ENCODE measurements at places on chromosomes 11 and 22.

- no peak for DNase-seq
These were observed 77.9 kb downstream of the KCNQ1 start for GRCh38 chr11:2522631-2523255.

GRCh38 chr11:116272181-116272789 is 500.5 kb downstream of the BUD13 start:
- DNase-seq = no peak

- DNase-seq = no peak
These were observed 1.4 kb downstream of the PRR14L start for GRCh38 chr22:31748490-31748889.

- DNase-seq = no peak
These were observed at the start of gene MPZL2 for GRCh38 chr11:118263695-118264568. MPZL2 (minus strand) TSS chr11:118264297; CDS start chr11:118264153, 144 bp downstream.

DNA sequence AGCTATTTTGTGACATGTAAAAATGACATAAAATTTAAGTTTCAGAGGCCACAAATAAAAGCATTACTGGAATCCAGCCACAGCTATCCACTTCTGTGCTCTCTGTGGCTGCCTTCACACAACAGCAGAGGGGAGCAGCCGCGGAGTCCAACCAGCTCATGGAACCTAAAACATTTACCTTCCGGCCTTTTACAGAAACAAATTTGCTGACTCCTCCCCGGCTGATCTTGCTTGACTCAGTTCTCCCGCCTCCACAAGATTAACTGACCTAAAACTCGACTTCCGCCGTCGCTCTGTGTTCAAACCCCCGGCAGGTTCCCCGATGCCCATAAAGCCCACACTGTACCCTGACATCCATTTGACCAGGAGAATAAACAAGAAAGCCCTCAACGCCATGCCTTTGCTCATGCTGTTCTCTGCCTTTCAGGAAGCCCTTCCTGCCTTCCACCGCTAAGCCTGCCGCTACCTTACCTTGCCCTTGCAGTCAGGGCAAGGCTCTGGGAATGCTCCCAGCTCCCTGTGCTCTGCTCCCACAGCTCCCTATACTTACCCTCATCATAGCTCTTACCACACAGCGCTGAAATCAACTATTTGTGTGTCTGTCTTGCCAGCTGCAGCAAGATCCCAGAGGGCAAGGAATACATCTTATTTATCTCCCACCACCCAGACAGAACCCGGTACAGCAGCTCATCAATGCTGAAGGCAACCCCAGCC is 35.4 kb downstream of the MICAL3 start:
- DNase-seq = no peak

DNA sequence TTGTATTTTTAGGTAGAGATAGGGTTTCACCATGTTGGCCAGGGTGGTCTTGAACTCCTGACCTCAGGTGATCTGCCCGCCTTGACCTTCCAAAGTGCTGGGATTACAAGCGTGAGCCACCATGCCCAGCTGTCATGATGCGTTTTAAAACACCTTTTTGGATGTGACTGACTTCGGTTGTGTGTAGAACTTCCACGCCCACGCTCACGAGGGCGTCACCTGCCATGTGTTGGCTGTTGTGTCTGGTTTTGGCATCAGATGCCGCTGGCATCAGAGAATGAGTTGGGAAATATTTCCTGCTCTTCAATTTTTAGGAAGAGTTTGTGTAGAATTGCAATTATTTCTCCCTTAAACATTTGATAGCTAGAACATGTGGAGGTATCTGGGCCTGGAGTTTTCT is 109.1 kb downstream of the KCNQ1 start:
- DNase-seq = no peak

- DNase-seq = no peak
These were observed 62.4 kb downstream of the ZBTB16 start for GRCh38 chr11:114121804-114122504.

- DNase-seq = no peak
These were observed 32.5 kb upstream of the SLC35C1 start for GRCh38 chr11:45772449-45772774.

DNA sequence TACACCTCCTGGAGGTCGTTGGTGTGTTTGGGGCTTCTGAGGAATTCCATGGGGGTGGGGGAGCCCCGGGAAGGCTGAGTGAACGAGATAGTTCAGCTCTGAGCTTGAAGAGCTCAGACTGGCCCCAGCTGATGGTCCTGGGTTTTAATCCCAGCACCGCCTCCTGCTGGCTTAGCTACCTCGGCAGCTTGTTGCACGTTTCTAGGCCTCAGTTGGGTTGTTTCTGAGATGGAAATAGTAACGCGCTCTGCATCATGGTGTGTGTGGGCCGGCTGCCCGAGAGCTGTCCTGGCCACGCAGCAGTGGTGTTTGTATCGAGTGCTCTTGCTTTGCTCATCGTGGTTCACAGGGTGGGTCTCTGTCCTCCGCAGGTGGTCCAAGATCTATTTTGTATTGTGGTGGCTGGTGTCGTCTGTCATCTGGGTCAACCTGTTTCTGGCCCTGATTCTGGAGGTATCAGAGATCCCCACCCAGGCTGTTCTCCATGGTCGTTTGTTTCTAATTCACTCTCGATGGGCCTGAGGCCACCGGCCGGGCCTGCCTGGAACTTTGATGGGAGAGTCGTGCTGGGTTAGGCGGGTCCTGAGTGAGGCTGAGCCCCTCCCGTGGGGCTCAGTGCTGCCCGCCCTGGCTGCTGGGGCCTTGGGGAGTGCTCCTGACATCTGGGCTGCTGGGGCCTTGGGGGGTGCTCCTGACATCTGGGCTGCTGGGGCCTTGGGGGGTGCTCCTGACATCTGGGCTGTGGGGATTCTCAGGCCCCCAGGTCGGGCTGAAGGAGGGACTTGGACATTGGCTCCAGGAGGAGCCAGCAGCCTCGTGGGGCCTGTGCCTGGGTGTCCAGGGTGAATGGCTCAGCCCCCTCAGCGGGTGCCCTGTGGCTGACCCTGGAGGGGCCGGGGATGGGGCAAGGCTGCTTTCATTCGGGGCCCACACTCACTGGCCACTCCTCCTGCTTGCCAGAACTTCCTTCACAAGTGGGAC is 37.7 kb downstream of the TPCN2 start:
- no peak for DNase-seq

- DNase-seq = no peak
These were observed 87.1 kb upstream of the YWHAH start for GRCh38 chr22:31857247-31857646.

DNA sequence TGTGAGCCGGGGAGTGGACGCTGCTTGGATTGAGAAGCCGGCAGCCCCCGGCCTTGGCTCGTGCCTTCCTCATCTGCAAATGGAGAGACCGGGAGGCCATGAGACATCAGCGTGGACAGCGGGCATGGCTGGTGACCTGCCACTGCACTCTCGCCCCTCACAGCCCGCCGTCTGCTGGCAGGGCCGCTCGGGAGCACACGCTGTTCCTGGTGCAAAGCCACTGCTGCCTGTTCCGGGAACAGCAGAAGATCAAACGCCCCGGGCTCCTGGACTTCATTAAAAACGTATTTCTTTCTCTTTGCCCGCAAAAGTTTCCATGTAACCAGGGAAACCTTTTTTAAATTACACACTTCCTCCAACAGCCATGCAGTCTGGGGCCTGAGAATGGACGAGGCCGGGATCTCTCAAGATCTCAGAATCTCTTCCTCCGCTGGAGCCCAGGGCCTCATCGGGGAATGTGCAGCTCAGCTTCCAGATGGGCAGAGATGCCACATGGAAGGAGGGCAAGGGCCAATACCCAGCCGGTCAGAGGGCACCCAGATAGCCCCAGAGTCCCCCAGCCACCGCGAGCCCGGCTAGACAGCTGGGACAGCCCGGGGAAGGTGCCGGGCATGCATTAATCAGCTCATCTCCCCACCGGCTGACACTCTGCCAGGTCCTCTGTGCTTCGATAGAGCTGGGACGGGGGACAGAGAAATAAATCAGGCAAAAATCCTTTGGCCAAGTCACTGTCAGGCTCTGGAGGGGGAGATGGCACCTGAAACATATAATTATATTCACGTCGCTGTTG is 62.8 kb upstream of the PRR5 start:
- no peak for DNase-seq

GRCh38 chr22:37529652-37530345 is 10.6 kb upstream of the CARD10 start:
- no peak for DNase-seq

- no peak for DNase-seq
These were observed 121.4 kb upstream of the TTC12 start for GRCh38 chr11:113193016-113193415.

DNA sequence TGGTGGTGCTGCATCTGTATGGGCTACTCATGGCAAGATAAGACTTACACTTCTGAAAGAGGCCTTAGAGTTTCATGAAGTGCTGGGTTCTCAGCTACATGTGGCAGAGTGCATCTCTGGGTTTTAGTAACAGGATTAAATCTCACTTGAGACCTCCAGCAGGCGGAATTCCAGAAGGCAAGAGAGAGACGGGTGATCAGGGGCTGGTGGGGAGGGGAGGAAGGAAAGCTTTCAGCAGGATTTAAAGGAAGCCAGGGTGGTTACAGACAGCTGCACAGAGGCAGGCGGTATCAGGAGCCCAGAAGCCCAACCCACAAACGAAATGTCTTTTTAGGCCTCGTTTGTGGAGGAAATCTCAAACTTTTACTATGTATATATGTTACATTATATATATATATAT is 56.2 kb upstream of the CD82 start:
- DNase-seq = no peak

- no peak for DNase-seq
These were observed 859 bp upstream of the FGF19 start for GRCh38 chr11:69704508-69705253.

All from stimulated activated CD8-positive, alpha-beta memory T cell treated with anti-CD3 and anti-CD28 coated beads, Interleukin-2, amount 100 ng/mL, for 48 hours (primary cell).